ENCODE measurements at places on chromosomes 16 and 17. TPM values are rescaled to one million over a fixed set of nuclear protein-coding genes. Genes with fewer than 3 reads are reported as not detected.

DNA sequence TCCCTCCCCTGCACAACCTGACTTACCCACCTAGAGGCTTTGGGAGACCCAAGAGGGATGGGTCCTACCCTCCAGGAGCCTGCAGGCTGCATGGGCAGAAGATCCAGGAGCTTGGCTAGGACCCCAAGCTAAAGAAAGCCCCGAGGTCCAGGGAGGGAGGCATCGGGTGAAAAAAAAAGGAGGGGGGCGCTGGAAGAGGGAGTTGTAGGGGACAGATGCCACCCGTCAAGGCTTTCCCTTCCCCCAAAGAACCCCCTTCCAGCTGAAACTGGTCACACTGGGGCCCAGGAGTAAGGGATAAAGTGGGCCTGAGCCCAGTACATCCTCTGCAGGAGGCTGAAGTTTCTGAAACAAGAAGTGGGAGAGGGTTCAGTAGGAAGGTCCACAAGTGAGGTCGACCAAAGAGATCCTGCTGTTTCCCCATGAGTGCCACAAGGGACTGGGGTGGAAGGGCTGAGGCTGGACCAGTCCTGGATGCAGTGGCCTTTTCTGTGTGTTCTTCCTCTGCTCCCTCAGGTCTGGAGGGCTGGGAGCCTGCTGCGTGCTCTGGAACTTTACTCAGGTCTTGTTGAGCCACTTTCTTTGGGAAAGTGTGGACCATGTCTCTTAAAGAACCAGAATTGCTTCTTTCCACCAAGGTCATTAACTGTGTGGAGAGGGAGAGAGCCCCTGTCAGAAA is 14.2 kb upstream of the CBFB start:
- peak; percentile 26 for DNase-seq
- peaks cover 5% of the 10 kb centered on the region for H3K4me1 ChIP-seq
- no peaks in the 10 kb centered on the region for H3K27me3 ChIP-seq
- H3K27ac ChIP-seq, result no peak overlapping the region

DNA sequence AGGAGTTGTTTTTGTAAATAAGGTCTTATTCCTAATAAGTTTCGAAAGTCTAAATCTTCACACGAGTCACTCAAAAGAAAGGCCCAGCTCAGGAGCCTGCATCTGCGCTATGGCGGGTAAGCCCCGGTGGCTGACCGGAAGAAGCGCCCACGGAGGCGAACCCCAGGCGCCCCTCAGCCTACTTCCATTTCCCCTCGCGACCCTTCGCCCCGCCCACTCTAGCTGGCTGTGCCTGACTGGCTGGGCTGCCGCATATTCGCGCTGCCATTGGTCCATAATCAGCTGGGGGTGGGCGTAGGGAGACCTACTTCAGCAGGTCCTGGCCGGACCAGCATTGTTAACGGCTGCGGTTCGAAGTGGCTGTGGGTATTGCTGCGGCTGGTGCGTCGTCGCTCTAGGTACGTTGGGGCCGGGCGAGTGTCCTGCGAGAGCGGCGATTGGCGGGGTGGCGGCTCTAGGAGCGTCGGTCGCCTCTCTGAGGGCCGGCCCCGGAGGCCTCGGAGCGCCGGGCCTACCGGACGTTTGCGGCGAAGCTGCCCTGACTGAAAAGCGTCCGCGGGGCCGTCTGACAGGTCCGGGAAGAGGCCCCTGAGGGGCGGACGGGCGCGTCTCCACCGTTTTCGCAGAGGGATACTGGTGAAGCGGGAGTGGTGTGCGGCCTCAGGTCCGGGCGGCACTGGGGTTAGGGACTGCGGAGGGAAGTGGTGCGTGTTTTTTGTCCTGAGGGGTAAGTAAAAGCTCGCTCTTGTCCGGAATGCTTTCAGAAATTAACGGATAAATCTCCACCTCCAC is at the start of gene ATF7IP2:
TSS of gene ATF7IP2 (plus strand) at position 337 of the 792 bp plus-strand sequence. CDS start 44,560 bp downstream, outside the sequence.
- H3K27me3 ChIP-seq, result no peaks in the 10 kb centered on the region
- peak within 1 kb of the TSS; percentile 73 for H3K27ac ChIP-seq
- DNase-seq, result peak; percentile 95
- peak within 1 kb of the TSS; percentile 64 for H3K4me3 ChIP-seq

DNA sequence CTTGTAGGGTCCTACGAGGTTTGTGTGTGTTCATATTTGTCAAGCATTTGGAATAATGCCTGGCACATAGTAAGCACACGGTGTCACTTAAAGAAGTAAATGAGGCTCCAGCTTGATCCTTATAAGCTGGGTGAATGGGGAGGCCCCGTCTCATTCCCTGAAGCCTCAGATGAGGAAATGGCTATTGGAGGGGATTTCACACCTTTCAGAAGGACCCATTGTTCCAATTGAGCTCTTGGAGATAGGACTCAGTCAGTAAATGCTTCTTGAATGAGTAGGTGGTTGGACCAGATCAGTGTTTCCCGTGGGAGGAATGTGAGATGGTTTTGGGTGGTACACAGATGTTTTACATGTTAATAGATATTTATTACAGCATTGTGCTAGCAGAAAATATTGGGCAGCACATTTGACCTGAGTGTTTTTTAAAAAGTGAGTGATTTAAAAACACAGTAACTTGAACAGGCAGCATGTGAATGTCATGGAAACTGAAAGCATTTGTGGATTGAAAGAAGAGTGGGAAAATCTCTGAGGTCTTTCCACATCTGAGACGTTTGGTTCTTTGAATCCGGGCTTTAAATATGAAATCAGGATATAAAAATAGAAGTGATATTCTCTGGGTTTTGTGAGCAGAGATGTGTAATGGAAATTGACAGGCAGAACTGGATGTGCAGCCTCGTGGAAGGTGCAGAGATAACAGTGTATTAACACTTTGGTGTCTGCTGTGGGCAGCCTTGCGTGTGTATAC is 36.4 kb upstream of the ARHGAP17 start:
- H3K4me3 ChIP-seq, result peak overlapping the region; percentile 32
- DNase-seq, result no peak
- no peaks in the 10 kb centered on the region for H3K27me3 ChIP-seq
- H3K4me1 ChIP-seq, result peaks cover 39% of the 10 kb centered on the region

GRCh38 chr17:7405350-7406234 is 1.7 kb upstream of the TMEM256 start:
- peaks cover 10% of the 10 kb centered on the region for H3K4me1 ChIP-seq
- H3K36me3 ChIP-seq, result no peaks in the 10 kb centered on the region
- peak overlapping the region; percentile 64 for H3K4me3 ChIP-seq
- no peaks in the 10 kb centered on the region for H3K27me3 ChIP-seq
- peak overlapping the region; percentile 63 for H3K27ac ChIP-seq

DNA sequence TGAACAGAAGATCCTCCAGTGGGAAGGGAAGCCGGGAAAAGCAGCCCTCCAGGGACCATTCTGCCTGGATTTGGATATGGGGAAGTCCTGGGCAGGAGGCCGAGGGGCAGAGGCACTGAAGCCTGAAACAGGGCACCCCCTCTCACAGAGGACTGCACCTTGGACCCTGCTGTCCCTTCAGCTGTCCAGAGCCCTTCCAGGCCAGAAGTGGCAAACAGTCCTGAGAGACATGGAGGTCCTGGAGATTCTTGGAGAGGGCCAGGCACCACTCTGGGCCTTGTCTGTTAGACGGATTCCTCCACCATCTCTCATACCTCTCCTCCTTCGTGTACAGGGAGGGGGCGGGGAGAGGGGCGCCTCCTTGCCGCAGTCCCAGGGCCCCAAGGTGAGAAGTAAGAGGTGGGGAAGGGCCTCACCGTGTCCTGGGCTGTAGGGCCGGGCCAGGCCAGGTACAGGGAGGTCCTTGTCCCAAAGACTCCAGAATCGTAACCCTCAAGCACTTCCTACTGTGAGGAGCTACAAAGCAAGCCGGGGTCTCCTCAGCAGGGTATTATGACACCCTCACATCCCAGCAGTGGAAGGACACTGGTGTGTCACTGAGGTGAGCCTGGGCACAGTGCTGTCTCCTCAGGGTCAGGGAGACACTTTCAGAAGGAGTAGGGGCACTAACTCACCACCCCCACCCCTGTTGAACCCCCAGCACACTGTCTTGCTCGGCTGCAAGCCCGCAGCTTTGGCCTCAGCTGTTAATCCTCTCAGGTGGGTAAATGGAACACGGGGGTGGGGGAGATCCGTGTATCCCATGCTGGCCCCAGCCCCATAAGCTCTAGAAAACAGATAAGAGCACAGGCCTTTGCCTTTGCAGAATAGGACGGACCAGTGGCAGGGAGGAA is 16.6 kb upstream of the TBX2 start:
- no peak overlapping the region for H3K4me3 ChIP-seq
- no peaks in the 10 kb centered on the region for H3K36me3 ChIP-seq
- no peaks in the 10 kb centered on the region for H3K27me3 ChIP-seq
- H3K4me1 ChIP-seq, result no peaks in the 10 kb centered on the region

- no peak overlapping the region for H3K4me3 ChIP-seq
- H3K4me1 ChIP-seq, result no peaks in the 10 kb centered on the region
- no peak overlapping the region for H3K27ac ChIP-seq
- H3K27me3 ChIP-seq, result no peaks in the 10 kb centered on the region
Observed at GRCh38 chr17:18246880-18247612, 11.5 kb downstream of the FLII start.

DNA sequence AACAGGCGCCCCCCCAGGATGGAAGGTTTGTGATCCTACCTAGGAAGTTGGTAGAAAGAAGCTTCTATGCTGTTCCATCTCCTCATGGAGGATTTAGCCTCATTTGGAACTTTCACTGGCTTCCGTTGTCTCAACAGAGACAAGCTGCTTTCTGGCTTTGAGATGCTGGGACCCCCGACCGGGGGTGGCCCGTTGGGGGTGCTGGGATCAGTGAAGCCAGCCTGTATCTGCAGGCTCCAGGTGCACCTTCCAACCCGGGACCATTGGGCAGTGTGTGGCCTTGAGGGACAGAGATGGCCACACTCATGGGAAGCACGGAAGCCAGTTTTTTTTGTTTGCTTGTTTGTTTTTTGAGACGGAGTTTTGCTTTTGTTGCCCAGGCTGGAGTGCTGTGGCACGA is 15.4 kb downstream of the CIBAR2 start:
- no peaks in the 10 kb centered on the region for H3K27me3 ChIP-seq
- H3K4me1 ChIP-seq, result no peaks in the 10 kb centered on the region
- no peak overlapping the region for H3K4me3 ChIP-seq
- H3K27ac ChIP-seq, result no peak overlapping the region

DNA sequence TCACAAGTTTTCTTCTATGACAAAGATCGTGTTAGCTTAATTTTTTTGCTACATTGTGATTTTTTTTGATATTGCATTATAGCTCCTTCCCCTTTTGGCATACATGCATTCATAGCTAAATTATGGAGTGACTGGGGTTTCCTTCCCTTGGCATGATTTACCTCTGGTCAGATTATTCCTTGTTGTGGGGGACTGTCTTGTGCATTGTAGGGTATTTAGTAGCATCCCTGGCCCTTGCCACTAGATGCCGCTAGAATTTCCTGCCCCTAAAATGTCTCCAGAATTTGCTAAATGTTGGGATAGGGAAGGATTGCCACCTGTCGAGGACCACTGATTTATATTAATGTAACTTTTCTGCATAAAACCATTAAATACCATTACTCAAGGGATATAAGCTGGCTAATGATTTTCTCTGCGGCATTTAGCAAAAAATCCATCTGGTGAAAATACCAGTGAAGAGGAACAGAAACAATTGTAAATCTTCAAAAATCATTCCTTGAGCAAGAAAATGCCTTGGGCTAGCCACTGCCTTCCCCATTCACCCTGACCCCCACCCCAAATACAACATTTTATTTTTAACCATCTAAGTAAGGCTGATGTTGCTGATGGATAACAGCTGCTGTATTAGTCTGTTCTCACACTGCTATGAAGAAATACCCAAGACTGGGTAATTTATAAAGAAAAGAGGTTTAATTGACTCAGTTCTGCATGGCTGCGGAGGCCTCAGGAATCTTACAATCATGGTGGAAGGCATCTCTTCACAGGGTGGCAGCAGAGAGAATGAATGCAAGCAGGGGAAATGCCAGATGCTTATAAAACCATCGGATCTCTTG is 195.2 kb downstream of the MAP2K6 start:
- H3K27me3 ChIP-seq, result no peaks in the 10 kb centered on the region
- H3K27ac ChIP-seq, result peak overlapping the region; percentile 44
- DNase-seq, result no peak
- peaks cover 18% of the 10 kb centered on the region for H3K4me1 ChIP-seq

DNA sequence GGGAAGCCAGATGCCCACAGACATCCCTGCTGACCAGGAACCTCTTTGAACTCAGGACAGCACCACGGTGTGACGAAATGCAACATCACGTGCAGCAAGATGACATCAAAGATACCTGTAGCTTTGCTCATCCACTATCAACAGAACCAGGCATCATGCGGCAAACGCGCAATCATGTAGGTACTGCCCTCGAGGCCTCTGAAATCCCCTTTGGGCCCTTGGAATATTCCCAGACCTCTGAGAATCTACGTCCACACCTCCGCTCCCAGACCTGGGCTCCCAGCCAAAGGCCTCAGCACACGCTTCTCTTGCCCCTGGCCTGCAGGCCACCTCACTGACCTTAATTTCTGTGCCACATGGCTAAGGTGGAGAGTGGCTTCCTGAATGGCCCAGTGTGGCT is 7.3 kb downstream of the CX3CL1 start:
- H3K36me3 ChIP-seq, result no peaks in the 10 kb centered on the region
- H3K27me3 ChIP-seq, result no peaks in the 10 kb centered on the region
- H3K4me1 ChIP-seq, result peaks cover 20% of the 10 kb centered on the region
- DNase-seq, result no peak
- H3K27ac ChIP-seq, result no peak overlapping the region

- DNase-seq, result no peak
- peaks cover 6% of the 10 kb centered on the region for H3K27me3 ChIP-seq
- no peaks in the 10 kb centered on the region for H3K36me3 ChIP-seq
- H3K4me3 ChIP-seq, result no peak overlapping the region
Observed at GRCh38 chr17:14793237-14793636, 471.9 kb downstream of the PMP22 start.

GRCh38 chr16:65919986-65920376 is 446.5 kb upstream of the CDH5 start:
- no peak overlapping the region for H3K4me3 ChIP-seq
- no peaks in the 10 kb centered on the region for H3K36me3 ChIP-seq
- no peak for DNase-seq
- H3K27ac ChIP-seq, result no peak overlapping the region

DNA sequence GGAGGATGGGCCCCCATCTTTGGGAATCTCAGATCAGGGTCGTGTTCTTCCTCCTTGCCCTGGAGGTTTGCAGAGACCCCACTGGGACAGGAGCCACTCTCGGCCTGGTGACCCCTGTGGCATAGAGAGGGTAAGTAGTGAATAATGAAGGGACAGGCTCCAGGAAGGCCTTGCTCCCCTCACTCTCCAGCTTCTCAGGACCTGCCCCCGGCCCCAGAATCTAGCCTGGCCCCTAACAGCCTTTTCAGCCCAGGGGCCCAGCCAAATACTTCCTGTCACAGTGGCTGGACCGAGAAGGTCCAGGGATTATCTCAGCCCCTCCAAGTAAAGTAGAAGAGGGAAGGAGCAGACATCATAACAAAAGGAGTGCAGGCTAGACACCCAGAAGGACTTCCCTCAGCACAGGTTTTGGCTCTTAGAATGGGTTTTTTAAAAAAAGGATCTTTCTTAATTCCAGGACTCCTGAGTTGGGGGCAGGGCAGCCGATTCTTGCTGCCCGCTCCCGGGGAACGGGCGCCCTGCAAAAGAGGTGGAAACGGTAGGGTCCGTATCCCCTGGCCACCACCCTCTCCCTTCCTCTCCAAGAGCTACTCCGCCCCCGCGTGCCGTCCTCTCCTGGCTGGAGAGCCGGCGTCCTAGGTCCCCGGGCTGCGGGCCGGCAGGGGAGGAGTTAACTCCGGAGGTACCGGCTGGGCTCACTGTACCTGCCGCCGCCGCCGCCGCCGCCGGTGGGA is 559 bp upstream of the NXPH3 start:
- H3K27me3 ChIP-seq, result peaks cover 7% of the 10 kb centered on the region
- peak; percentile 87 for DNase-seq
- H3K4me3 ChIP-seq, result peak overlapping the region; percentile 66
- peaks cover 28% of the 10 kb centered on the region for H3K4me1 ChIP-seq

Gene ABCA9
- total RNA-seq, result 11.1 TPM

Gene APOH
- 29.6 TPM for total RNA-seq

Gene PIK3R5
- 37.7 TPM for total RNA-seq

All from upper lobe of right lung (tissue), 1 donor.